ENCODE measurements at places on chromosomes 7 and 10.

- DNase-seq = no peak
Observed at GRCh38 chr7:124796771-124797170, 31.2 kb upstream of the GPR37 start.

- DNase-seq = no peak
Observed at GRCh38 chr10:116538456-116538855, 7.3 kb upstream of the PNLIP start.

DNA sequence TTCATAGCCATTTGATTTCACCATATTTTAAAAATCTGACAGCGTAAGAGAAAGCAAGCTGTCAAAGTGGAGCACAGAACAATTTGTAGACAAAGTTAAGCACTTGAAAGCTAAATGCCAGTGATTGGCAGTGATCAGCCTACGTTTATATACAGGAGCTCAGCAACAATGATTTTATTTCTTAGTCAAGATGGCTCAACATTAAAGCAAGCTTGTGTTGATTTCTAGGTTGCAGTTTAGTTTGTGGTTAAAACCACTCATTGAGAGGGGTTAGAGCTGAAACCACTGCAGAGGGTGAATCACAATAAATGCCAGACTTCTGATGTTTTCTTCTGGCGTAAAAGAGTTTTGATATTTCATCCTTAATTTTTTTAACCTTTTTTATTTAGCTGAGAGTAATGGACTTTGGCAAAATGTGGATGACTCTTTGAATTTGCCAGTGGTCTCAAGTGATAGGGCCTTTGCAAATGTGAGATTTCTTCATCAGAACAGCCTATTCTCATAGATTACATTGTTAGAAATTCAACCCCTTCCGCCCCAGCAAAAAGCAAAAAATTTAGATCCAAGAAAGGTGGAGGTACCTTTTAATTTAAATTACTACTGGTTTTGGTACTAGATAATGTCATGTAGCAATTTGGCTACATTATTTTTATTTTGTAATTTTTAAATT is 73.8 kb downstream of the SHOC2 start:
- no peak for DNase-seq

- no peak for DNase-seq
Observed at GRCh38 chr7:109930049-109930448, 1160.9 kb upstream of the LRRN3 start.

DNA sequence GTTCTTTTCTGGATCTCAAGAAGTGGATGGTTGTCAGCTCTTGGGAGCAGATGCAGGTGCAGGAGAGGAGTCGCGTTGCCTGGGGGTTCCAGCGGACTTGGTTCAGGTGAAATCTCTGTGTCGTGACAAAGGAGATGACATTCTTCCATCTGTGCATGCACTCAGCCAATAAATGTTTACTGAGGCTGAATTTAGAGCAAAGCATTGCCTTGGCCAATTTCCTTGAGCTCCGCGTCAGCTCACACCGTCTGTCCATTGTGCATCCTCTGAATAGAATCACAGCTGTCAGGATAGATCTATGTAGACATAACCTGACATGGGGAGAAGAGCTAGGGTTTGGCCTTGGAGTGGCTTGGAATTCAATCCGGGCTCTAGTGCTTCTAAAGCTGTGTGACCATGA is 343.7 kb downstream of the GLRX3 start:
- DNase-seq = no peak

GRCh38 chr7:3510101-3511020 is 209.3 kb downstream of the SDK1 start:
- no peak for DNase-seq

- peak; percentile 61 for DNase-seq
Observed at GRCh38 chr7:51160990-51161615, 155.5 kb downstream of the COBL start.

DNA sequence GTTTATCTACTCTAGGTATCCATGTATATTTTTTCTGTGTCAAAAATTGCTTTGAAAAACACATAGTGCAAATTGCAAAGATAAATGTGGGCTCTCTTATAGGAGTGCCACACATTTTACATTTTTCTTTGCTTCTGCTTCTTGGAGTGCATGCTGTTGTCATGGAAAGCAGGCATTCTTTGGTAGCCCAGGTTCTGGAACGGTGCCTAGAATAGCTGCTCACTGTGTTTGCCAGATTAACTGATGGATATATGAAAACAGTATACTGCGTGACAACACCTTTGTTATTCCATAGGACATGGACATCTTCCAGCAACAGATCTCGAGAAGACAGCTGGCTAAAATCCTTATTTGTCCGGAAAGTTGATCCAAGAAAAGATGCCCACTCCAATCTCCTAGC is 13.4 kb downstream of the NIPSNAP2 start:
- no peak for DNase-seq

GRCh38 chr7:98788966-98789365 is 80.8 kb downstream of the TMEM130 start:
- DNase-seq = no peak

DNA sequence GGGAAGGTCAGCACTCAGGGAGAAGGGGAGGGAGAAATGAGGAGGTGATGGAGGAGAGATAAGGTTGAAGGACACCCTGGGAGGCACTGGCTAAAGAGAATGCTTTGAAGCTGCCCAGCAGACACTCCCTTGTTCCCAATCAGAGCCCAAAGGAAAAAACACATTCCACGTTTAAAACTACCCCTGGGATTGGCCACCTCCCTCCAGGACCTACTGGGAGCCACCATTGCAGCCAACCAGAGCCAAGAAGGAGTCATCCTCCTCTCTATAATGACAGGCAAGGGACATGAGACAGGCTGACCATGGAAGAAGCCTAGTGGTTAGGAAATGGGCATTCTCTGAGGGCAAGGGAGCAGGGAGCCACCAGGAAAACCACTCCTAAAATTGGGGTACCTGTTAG is 43.8 kb downstream of the MYO1G start:
- no peak for DNase-seq

- DNase-seq = no peak
Observed at GRCh38 chr10:7491230-7491629, 80.4 kb upstream of the SFMBT2 start.

GRCh38 chr10:117541405-117541908 is 1.1 kb upstream of the EMX2 start:
- no peak for DNase-seq

DNA sequence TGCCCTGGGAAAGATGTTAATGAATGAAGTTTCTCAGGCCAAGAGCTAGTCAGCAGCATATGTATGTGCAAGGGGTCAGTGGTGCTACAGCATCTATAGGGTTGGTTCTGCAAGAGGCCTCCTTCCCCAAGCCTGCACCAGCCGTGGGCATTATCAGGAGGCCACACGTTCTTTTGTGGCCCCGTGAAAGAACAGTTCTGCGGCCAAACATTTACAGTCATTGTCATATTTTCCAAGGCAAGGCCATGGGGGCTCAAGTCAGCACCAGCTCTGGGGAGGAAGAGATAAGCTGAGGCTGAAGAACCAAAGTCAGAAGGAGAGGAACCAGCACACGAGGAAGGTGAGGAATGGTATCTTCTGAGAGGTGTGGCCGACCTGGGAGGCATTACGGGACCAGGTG is 54.4 kb upstream of the TMEM72 start:
- DNase-seq = no peak

- no peak for DNase-seq
Observed at GRCh38 chr10:101566333-101567164, 21.5 kb downstream of the POLL start.

DNA sequence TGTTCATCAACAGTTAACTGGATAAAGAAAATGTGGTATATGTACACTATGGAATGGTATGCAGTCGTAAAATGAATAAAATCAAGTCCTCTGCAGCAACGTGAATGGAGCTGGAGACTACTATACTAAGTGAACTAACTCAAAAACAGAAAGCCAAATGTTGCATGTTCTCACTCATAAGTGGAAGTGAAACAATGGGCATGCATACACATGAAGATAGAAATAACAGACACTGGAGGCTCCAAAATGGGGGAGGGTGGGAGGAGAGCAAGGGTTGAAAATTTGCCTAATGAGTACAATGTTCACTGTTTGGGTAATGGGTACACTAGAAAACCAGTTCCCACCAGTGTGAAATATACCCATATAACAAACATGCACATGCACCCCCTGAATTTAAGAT is 179.5 kb downstream of the ZWINT start:
- no peak for DNase-seq

DNA sequence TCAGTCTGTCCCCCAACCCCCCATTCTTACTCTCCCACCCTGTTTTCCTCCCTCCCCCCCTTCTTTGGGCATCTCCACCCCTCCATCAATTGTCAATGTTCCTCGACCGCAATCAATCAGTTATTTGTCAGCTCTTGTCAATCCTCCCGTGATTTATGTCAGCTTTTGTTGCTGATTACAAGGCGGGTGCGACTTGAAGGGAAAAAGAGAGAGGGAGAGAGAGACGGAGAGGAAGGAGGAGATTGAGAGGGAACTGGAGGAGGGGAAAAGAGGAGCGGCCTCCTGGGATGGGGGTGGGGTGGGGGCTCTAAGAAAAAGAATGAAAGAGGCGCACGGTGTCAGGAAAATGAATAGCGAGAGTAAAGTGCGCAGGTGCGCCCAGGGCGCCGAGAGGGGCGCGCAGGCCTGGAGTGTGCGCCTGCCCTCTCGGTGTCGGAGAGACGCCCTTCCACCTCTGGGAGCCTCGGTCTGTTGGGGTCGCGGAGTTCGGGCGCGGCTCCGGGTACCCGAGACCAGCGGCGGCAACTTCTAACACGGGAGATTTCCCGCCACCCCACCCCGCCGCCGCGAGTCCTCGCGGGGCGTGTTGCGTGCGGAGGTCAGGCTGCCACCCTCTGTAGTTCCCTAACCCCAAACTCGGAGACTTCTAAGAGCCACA is 1.1 kb upstream of the ZNF503 start:
- DNase-seq = no peak

DNA sequence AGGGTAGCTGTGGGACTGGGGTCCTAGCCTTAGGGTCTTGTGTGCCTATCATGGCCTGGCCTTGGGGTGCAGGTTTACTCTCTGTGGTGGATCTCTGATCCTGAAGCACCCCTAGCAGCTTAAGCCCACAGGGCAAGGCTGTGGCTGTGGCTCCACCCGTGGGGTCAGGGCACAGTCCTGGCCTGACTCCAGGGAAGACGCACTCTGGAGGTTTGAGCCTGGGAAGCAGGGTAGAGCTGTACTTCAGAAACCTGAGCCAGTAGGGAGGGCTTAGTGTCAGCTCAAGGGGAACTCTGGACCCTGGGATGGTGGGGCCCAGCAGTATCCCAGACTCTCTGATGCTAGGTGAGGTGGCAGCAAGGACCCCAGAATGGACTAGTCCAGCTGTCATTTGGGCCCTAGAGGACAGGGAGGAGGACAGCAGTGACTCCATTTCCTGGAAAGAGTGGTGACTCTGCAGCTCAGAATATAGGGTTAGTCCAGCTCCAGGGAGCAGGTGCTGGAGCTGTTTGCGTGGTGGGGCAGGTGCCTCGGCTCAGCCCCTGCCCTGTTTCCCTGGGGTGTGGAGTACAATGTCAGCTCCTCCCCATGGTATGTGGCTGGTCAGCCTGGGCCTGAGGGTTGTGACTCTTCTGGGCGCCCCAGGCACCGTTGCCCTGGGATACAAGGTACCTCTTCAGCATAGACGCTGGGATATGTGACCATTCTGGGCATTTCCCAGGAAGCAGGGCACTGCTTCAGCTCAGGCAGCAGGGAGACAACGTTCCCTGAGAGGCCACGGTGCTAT is 15.8 kb downstream of the GTPBP4 start:
- no peak for DNase-seq

- no peak for DNase-seq
Observed at GRCh38 chr10:127344346-127344745, 148.0 kb upstream of the INSYN2A start.

DNA sequence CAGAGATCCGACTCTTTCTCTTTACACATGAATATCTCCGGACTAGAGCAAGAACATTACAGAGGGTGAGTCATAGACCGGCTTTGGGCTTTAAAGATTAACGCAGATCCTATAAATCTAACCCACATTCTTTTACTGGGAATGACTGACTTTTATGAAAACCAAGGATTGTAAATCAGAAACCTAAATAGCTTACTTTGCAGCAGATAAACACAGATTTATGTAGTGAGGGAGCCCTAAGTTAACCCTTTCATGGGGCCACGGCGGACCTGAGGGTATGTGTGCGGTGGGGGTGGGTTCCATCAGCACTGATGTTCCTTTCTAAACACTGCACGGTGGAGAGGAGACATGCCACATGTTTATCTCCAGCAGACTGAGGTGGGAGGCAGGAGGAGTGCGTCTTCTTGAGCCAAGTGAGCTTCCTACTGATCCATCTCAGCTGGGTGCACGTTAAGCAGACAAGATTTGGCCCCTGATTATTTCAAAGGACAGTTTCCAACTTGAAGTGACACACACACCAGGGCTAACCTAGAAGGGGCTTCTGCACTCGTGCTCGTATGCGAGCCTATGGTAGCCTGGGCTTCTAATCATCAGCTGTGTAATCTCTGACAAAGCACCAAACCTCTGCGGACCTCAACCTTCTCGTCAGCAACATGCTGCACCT is 127.6 kb downstream of the WDR11 start:
- no peak for DNase-seq

DNA sequence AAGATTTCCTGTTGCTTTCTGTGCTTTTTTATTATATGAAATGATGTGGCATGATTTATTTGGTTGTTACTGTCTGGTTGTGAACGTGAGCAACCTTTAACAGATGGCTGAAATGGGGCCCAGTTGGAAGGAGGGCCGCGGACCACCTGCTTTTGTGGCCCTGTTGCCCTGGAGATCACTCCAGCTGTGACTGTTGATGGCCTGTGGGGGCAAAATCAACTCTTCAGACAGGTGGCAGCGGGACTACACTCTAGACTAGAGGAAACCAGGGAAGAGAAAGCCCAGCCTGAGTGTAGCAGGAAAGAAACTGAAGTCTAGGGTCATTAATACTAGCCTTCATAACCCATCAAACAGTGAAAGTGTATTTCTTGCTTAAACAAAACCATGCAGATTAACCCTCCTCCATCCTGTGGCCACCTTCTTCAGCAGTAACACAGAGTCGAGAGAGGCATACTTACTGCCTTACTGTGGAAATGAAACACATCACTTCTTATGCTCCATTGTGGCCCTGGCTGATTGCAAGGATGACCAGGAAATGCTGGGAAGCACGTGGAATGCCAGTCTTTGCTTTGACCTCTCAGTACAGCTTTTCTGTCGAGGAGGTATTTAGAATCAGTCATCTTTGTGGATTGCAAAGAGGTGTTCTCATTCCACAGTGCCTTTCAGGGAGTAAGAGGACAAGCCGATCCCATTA is 80.5 kb downstream of the CCNY start:
- no peak for DNase-seq

DNA sequence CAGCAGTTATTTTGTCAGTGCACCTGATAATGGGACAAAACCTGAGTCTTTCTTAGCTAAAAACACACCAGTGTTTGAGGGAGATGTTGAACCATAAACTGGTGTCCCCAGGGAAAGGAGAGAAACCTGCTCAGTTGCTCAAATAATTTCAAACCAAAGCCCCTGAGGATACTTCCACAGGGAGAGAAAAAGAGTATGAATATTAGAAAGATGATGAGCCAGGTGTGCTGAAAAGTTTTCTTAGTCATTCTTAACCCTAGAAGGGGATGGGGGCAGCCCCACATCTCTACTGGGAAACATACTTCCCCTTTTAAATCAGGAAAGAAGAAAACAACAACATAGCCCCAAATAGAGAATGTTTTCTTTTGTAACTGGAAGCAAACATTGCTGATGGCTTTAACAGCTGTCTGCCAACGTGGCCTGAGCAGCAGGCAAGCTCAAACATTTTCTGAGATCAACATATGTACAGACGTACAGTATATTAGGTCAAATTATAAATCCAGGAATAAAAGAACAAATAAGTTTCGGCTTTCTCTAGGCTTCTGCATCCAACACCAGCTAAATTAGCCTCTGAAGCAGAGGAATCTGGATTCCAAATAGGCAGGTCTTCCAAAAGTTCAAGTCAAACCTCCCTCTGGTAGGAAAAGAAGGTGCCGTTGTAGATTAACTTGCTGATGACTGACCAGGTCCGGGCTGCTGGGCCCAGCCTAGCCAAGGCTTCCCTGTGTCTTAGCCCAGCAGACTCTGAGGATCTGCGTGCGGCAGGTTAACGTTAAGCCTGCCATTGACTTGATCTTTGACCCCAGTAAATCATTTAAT is 30.5 kb upstream of the FBXW4 start:
- DNase-seq = no peak
